A549 treated with CpdA at 1 μM for 4 hours (cell line): ENCODE measurements at places on chromosomes 2 and 18. TPM values are rescaled to one million over a fixed set of nuclear protein-coding genes. Genes with fewer than 3 reads are reported as not detected.

The HOXD3 gene
- 0.15 to 0.35 TPM (median 0.27 TPM) in 4 of 5 replicates, not detected in the other for total RNA-seq

The ACVR2A gene
- total RNA-seq, result 3.5 to 4.4 TPM (median 3.6 TPM) in 5 replicates

The CFAP53 gene
- total RNA-seq, result 0.37 to 0.44 TPM (median 0.40 TPM) in 5 replicates

The PDE1A gene
- total RNA-seq, result 0.08 to 0.26 TPM (median 0.16 TPM) in 4 of 5 replicates, not detected in the other

The CELF4 gene
- total RNA-seq, result not detected in 5 replicates

The AGAP1 gene
- 18.8 to 28.3 TPM (median 25.7 TPM) in 5 replicates for total RNA-seq

The SCYGR4 gene
- total RNA-seq, result 0.09 TPM in 1 of 5 replicates, not detected in the others

The SLC9A4 gene
- not detected in 5 replicates for total RNA-seq

The FASTKD1 gene
- total RNA-seq, result 20.3 to 25.3 TPM (median 23.8 TPM) in 5 replicates

The PJVK gene
- total RNA-seq, result 1.2 to 1.9 TPM (median 1.7 TPM) in 5 replicates

The FAM237A gene
- not detected in 5 replicates for total RNA-seq

The PFN4 gene
- total RNA-seq, result 1.0 to 1.7 TPM (median 1.2 TPM) in 5 replicates

The MYO1B gene
- total RNA-seq, result 69.5 to 91.3 TPM (median 72.4 TPM) in 5 replicates

The GCG gene
- total RNA-seq, result not detected in 5 replicates

The ACVR1 gene
- 27.4 to 33.2 TPM (median 31.5 TPM) in 5 replicates for total RNA-seq

The SLC25A52 gene
- total RNA-seq, result 0.06 TPM in 1 of 5 replicates, not detected in the others

The MAIP1 gene
- total RNA-seq, result 33.3 to 44.2 TPM (median 40.6 TPM) in 5 replicates

The NTSR2 gene
- 0.05 TPM in 1 of 5 replicates, not detected in the others for total RNA-seq

The MC2R gene
- not detected in 5 replicates for total RNA-seq

The IL36RN gene
- total RNA-seq, result 0.03 to 0.07 TPM (median 0.06 TPM) in 4 of 5 replicates, not detected in the other
